ENCODE measurements at places on chromosomes 13 and 19.

GRCh38 chr19:17950310-17951156 is 16.4 kb upstream of the KCNN1 start:
- H3K36me3 ChIP-seq: peaks cover 2% of the 10 kb centered on the region
- H3K27me3 ChIP-seq: peaks cover 76% of the 10 kb centered on the region
- H3K4me1 ChIP-seq: peaks cover 54% of the 10 kb centered on the region
- peak overlapping the region; percentile 62 for H3K4me3 ChIP-seq
- H3K27ac ChIP-seq: peak overlapping the region; percentile 65

GRCh38 chr13:21517576-21517975 is 58.5 kb upstream of the ZDHHC20 start:
- no peaks in the 10 kb centered on the region for H3K4me1 ChIP-seq
- peaks cover 18% of the 10 kb centered on the region for H3K36me3 ChIP-seq
- H3K4me3 ChIP-seq: no peak overlapping the region
- H3K27ac ChIP-seq: no peak overlapping the region

GRCh38 chr13:70191034-70191433 is 82.8 kb upstream of the KLHL1 start:
- H3K4me1 ChIP-seq: no peaks in the 10 kb centered on the region
- H3K4me3 ChIP-seq: no peak overlapping the region
- H3K27ac ChIP-seq: no peak overlapping the region
- no peaks in the 10 kb centered on the region for H3K27me3 ChIP-seq
- no peaks in the 10 kb centered on the region for H3K36me3 ChIP-seq

DNA sequence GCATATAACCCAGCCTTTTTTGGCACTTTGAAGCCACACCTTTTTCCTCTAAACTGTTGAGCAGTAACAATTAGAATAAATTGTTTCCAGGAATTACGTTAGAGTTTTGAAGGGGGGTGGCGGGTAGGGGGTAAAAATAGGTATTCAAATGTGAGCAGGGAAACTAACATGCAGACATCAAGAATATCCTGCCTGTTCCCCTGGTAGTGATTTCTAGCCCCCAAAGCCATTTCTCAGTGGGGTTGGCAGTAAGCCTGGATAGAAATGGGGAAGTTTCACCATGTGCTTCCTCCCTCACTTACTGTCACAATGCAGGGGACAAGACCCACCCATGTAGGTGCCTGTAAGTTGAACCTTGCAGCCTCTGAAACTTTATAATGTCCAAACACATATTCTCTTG is 3.8 kb downstream of the DOCK9 start:
- peaks cover 5% of the 10 kb centered on the region for H3K36me3 ChIP-seq
- no peaks in the 10 kb centered on the region for H3K27me3 ChIP-seq
- no peak overlapping the region for H3K4me3 ChIP-seq
- H3K27ac ChIP-seq: no peak overlapping the region
- no peak for DNase-seq
- peaks cover 75% of the 10 kb centered on the region for H3K4me1 ChIP-seq

DNA sequence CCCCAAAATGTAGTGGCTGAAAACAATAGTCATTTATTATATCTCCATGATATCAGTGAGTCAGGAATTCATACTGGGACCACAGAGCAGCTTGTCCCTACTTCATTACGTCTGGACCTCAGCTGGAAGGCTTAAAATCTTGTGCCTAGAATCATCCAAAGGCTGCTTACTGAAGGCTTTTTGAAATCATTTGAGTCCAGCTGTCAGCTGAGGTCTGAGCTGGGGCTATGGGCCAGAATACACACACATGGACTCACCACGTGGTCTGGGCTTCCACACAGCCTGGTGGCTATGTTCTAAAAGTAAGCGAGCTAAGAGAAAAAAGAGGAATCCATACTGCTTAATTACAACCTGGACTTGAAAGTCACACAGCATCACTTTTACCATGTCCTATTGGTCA is 209.2 kb downstream of the KCTD12 start:
- DNase-seq: no peak
- no peaks in the 10 kb centered on the region for H3K36me3 ChIP-seq
- no peak overlapping the region for H3K4me3 ChIP-seq
- no peaks in the 10 kb centered on the region for H3K4me1 ChIP-seq

GRCh38 chr13:40503966-40504591 is 162.4 kb downstream of the FOXO1 start:
- no peaks in the 10 kb centered on the region for H3K36me3 ChIP-seq
- DNase-seq: no peak
- H3K27me3 ChIP-seq: peaks cover 3% of the 10 kb centered on the region
- no peak overlapping the region for H3K4me3 ChIP-seq

GRCh38 chr13:92413452-92413851 is 813.2 kb upstream of the GPC6 start:
- no peaks in the 10 kb centered on the region for H3K36me3 ChIP-seq
- H3K27me3 ChIP-seq: no peaks in the 10 kb centered on the region
- DNase-seq: no peak
- no peak overlapping the region for H3K27ac ChIP-seq
- H3K4me1 ChIP-seq: no peaks in the 10 kb centered on the region

DNA sequence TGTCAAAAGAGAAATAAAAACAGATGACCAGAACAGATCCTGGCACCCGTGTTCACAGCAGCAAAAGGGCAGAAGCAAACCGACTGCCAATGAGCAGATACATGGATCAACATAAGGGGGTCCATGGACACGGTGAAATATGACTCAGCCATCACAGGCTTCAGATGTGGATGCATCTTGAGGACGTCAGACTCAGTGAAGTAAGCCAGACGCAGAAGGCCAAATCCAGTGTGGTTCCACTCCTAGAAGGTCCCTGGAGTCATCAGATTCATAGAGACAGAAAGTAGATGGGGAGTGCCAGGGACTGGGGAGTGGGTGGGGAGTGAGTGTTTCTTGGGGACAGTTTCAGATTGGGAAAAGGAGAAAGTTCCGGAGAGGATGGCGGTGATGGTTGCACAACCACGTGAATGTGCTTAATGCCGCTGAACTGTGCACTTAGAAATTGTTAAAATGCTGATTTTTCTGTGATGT is 28.8 kb upstream of the SEMA6B start:
- H3K4me1 ChIP-seq: no peaks in the 10 kb centered on the region
- no peak for DNase-seq
- no peak overlapping the region for H3K4me3 ChIP-seq

GRCh38 chr19:1847684-1848398 is 442 bp downstream of the REXO1 start:
- peaks cover 58% of the 10 kb centered on the region for H3K4me1 ChIP-seq
- peak overlapping the region; percentile 87 for H3K4me3 ChIP-seq
- H3K36me3 ChIP-seq: peaks cover 7% of the 10 kb centered on the region
- DNase-seq: peak; percentile 61
- no peaks in the 10 kb centered on the region for H3K27me3 ChIP-seq
- peak overlapping the region; percentile 94 for H3K27ac ChIP-seq

GRCh38 chr13:54175466-54175865 is 1146.9 kb downstream of the OLFM4 start:
- no peak overlapping the region for H3K27ac ChIP-seq
- H3K27me3 ChIP-seq: no peaks in the 10 kb centered on the region
- H3K4me1 ChIP-seq: no peaks in the 10 kb centered on the region
- no peak for DNase-seq
- no peak overlapping the region for H3K4me3 ChIP-seq
- H3K36me3 ChIP-seq: no peaks in the 10 kb centered on the region

- H3K27ac ChIP-seq: no peak overlapping the region
- peak overlapping the region; percentile 11 for H3K4me3 ChIP-seq
Observed at GRCh38 chr13:50152655-50153309, 137.5 kb downstream of the KCNRG start.

DNA sequence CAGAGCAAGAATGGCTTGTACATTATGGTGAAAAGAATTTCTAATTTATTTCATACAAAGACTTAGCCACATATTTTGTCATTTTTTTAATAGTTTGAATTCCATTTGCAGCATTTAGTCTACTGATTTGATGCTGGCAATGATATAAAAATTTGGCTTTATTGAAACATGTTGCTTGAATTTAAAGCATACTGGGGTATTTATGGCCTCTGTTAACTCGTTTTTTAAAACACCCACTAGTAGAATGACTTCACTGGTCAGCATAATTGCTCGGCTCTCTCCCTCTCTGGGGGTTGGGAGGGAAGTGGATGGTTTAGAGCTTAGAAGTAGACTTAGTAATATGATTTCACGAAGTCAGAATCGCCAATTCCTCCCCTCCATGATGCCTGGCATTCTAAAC is 354.9 kb upstream of the HTR2A start:
- no peak overlapping the region for H3K27ac ChIP-seq
- no peaks in the 10 kb centered on the region for H3K36me3 ChIP-seq
- no peak overlapping the region for H3K4me3 ChIP-seq
- H3K4me1 ChIP-seq: no peaks in the 10 kb centered on the region

DNA sequence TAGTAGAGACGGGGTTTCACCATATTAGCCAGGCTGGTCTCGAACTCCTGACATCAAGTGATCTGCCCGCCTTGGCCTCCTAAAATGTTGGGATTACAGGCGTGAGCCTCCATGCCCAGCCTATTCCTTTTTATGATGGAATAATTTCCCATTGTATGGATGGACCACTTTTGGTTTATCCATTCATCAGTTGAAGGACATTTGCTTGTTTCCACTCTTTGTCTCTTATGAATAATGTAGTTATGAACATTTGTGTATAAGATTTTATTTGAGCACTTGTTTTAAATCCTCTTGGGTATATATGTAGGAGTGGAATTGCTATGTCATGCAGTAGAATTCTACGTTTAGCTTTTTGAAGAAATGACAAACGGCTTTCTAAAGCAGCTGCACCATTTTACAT is 23.3 kb downstream of the FBXO27 start:
- no peak overlapping the region for H3K4me3 ChIP-seq
- no peak for DNase-seq

DNA sequence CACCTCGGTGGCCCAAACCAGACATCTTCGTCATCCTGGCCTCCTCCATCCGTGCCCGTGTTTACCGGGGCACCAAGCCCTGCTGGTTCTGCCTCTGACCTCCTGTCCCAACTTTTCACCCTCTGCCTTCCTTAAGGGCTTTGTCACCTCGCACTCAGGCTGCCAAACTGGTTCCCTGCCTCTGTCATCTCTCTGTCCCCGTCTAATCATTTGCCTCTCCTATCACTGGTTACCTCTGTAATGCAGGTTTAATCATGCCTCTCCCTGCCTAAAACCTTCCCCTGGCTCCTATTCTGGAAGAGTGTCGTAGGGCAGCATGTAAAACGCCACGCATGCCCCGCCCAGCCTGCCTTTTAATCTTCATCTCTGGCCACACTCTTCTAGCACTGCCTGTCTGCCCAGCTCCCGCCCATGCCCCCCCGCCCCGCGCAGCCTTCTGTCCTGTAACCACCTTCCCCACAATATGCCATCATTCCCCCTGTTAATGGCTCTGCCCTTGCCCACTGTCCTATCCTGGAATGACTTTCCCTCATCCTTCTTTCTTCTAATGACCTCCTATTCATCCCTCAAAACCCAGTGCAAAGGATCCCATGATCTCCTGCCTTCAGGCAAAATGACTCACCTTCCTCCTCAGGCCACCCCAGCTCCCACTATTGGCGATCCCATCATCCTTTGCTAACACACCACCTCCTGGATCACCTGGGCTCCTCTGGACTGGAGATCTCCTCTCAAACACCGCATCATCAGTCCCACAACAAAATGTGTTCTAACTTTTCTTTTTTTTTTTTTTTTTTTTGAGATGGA is 66.7 kb downstream of the PEX11G start:
- no peak overlapping the region for H3K4me3 ChIP-seq
- H3K27ac ChIP-seq: no peak overlapping the region
- no peaks in the 10 kb centered on the region for H3K4me1 ChIP-seq
- no peaks in the 10 kb centered on the region for H3K27me3 ChIP-seq
- DNase-seq: no peak
- H3K36me3 ChIP-seq: peaks cover 28% of the 10 kb centered on the region

DNA sequence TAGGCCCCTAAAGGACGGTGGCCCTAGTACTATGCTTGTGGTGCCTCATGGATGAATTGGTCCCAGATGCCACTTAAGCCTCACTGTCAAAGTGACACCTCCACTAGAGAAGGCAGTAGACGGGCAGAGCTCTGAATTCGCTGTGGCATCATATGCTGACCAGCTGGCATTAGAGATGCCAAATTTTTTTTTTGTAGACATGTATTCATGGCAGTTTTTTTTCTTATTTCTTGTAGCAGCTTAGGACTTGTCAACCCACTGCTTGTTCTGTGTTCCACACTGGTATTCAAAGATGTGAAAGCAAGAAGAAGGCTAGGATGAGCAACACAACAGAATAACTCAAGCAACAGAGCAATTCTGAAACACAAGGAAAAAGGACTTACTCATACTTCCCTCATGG is 212.5 kb downstream of the DLEU7 start:
- no peak for DNase-seq
- peaks cover 14% of the 10 kb centered on the region for H3K27me3 ChIP-seq
- no peaks in the 10 kb centered on the region for H3K4me1 ChIP-seq
- no peaks in the 10 kb centered on the region for H3K36me3 ChIP-seq
- H3K4me3 ChIP-seq: no peak overlapping the region
- no peak overlapping the region for H3K27ac ChIP-seq

Measured in activated naive CD4-positive, alpha-beta T cell treated with anti-CD3 and anti-CD28 coated beads, Interleukin-2, amount 10 ng/mL, durations not matched to agents 7 days and 5 days (primary cell).